ENCODE measurements at places on chromosomes 4 and X.

DNA sequence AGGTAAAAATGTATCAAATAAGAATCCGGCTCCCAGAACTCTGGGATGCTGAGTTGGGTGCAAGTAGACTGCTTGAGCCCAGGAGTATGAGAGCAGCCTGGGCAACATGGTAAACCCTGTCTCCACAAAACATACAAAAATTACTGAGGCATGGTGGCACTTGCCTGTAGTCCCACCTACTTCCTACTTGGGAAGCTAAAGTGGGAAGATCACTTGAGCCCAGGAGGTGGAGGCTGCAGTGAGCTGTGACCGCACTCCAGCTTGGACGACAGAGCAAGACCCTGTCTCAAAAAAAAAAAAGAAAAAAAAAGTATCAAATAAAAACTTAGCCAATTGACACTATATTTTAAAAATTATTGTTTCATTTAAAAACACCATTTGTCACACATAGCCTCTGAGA, 84.4 kb downstream of the FBXW7 start:
- no peak for DNase-seq

- no peak for DNase-seq
These were observed 240.1 kb upstream of the NOCT start for GRCh38 chr4:138775489-138775888.

DNA sequence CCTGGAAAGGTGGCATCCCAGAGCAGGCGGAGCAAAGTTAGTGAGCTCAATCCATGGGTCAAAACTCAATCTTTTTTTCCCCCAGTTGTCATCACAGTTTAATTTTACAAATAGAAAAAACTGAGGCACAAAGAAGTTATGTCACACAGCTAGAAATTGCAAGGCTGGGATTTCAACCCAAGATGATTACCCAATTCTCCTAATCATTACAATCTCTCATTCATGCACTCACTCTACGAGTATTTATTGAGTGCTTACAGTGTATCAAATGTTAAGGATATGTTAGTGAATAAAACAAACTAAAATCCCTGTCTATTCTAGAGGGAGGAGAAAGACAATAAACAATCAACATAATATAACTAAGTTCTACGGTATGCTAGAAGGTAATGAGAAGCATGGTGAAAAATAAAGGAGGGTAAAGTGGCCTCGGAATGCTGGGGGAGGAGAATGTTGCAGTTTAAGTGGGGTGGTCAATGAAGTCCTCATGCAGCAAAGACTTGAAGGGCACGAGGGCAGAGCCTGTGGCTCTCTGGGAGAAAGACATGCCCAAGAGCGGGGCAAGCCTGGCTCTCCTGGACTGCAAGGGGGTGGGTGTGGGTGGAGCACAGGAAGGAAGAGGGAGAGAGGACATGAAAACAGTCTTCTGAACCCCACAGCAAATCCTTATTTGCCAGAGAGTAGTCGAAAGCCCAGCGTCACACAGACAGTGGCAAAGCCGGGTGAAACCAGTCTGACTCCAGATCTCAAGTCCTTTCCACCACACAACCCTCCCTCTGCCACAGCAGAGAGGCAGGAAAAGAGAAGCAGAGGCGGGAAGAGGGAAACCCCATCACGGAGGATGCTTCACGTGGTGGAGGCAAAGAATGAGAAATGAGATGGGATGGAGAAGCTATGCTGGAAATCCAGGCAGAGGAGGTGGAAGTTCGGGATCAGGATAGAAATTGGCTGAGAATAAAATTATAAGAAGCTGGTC, 48.3 kb downstream of the RAB33B start:
- no peak for DNase-seq

DNA sequence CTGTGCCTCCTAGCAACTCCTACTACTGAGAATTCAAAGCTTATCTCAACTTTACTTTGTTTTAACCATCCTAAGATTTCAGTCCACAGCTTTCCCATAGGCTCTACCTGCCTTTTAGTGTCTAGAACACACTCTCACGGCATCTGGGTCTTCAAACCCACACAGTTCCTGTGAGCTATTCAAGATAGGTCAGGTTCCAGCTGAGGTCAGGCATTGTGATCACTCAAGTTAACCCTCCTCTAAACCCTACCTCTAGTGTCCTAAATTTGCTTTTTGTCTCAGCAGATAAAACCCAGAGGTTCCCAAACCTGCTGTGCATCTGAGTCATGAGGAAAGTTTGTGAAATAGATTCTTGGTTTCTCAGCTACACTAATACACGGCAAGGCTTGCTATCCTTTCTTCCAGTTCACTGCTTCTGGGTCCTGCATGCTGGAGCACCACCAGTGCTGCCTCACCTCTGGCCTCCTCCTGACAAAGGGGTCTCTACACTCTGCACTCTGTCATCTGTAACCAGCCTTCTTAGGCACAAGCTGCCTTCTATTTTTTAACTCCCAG, 324.6 kb upstream of the MAGEB2 start:
- no peak for DNase-seq

- DNase-seq, result peak; percentile 27
These were observed 280.5 kb downstream of the FBXW7 start for GRCh38 chr4:152255437-152255836.

DNA sequence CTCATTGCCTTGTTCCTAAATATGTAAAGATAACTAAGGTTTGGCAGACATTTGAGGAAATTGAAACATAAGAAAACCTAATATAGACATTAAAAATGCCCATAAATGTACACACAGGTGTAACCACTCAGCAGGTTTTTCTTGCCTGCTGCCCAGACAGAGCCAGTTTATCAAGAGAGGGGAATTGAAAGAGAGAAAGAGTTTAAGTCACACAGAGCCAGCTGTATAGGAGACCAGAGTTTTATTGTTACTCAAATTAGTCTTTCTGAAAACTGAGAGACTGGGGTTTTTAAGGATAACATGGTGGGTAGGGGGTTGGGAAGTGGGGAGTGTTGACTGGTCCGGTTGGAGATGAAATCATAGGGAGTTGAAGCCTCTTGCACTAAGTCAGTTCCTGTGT, 119.0 kb downstream of the CFAP299 start:
- DNase-seq, result no peak

DNA sequence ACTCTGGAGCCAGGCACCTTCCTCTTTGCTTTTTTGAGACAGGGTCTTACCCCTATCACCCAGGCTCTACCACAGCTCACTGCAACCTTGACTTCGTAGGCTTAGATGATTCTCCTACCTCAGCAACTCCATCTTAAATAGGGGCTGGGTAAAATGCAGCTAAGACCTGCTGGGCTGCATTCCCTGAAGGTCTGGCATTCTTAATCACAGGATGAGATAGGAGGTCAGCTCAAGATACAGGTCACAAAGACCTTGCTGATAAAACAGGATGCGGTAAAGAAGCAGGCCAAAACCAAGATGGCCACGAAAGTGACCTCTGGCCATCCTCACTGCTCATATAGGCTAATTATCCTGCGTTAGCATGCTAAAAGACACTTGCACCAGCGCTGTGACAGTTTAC, 770.8 kb upstream of the PRKX start:
- DNase-seq, result no peak

GRCh38 chr4:40719008-40719623, 30.6 kb upstream of the NSUN7 start:
- DNase-seq, result no peak

- DNase-seq, result no peak
These were observed 81.8 kb upstream of the TEX13A start for GRCh38 chrX:105302246-105302645.

- DNase-seq, result no peak
These were observed 23.4 kb downstream of the ARHGEF9 start for GRCh38 chrX:63761639-63762038.

GRCh38 chr4:182409271-182409670, 166.1 kb downstream of the TENM3 start:
- no peak for DNase-seq

DNA sequence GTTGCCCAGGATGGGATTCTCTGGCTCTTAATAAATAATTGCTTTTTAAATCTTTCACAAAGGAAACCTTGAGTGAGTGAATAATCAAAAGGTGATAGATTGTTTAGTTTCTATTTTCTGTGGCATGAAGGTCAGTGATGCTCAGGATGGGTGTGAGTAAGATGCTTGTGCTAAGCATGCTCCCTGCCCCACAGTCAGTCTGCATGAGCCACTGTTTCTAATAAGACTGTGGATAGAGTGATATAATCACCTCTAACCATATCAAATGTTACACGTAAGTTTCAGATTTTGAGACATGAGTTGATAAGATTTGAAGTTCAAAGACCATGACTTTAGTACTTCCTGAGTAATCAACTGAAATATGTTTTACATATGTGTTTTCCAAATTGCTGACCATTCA, 2.7 kb upstream of the GAGE10 start:
- no peak for DNase-seq

- no peak for DNase-seq
These were observed 43.9 kb downstream of the CLNK start for GRCh38 chr4:10640561-10641201.

DNA sequence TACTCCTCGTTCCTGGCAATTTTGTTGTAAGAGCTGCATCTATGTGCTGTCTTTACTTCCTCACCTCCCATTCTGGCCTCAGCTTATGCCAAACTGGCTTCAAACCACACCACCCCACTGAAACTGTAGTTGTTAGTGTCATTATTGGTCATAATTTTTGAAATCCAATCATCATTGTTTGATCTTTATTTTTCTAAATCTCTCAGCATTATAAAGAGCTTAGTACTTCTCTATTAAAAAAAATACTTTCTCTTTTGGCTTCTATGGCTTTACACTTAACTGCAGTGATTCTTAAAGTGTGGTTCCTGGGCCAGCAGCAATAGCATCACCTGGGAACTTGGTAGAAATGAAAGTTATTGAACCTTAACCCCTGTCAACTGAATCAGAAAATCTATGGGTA, 83.5 kb upstream of the GRPR start:
- DNase-seq, result no peak

DNA sequence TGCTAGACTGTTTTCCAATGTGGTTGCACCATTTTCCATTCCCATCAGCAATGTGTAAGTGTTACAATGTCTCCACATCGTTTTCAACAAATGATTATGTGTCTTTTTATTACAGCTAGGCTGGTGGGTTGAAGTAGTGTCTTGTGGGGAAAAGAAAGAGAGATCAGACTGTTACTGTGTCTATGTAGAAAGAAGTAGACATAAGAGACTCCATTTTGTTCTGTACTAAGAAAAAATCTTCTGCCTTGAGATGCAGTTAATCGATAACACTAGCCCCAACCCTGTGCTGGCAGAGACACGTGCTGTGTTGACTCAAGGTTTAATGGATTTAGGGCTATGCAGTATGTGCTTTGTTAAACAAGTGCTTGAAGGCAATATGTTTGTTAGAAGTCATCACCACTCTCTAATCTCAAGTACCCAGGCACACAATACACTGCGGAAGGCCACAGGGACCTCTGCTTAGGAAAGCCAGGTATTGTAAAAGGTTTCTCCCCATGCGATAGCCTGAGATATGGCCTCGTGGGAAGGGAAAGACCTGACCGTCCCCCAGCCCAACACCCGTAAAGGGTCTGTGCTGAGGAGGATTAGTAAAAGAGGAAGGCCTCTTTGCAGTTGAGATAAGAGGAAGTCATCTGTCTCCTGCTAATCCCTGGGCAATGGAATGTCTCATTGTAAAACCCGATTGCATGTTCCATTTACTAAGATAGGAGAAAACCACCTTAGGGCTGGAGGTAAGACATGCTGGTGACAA, 23.0 kb upstream of the UGT2B15 start:
- DNase-seq, result no peak

DNA sequence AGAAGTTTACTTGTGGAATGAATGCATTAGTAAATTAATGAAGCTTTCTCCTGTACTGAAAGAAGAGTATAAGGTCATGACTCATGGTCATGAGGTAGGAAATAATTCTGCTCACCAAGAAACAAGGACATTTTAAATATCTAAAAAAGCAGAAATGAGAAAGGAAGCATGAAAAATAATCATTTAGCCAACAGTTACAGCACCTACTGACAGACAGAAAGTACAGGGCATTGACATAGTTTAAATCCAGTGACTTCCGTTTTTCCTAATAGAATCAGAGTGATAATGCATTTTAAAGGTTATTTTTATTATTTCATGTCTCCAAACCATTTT, 30.5 kb upstream of the ACSL1 start:
- DNase-seq, result no peak

- no peak for DNase-seq
These were observed 10.2 kb downstream of the HNRNPH2 start for GRCh38 chrX:101417981-101418841.

DNA sequence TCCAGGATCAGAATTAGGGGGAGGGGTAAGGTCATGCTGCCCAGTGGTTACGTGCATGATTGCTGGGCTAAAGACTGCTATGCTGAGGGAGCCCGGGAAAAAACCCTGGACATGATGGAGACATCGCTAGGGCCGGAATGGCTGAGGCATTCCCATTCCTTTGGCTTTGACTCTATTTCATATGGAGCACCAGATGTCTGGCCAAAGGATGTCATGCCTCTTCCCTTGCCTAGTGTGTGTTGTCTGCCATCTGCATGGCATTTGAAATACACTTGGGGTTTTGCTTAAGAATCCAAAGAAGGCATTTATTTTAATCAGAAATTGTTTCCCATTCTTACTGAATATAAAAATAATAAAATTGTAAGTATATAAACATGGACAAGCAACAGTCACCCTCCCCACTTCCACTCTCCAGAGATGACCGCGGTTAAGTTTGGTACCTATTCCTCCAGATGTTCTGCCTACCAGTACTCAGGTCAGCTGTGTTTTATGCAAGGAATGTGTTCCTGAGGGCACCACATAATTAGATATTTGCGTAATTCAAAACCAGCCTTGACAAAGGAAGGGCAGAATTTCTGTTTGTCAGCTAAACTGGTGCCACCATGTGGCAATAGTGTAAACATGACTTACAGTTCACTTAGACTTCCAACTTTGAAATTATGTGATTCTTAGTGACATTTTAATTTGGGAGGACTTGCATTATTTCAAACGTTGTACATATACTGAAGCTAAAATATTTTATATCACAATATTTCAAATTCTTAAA, 105.9 kb downstream of the CT47B1 start:
- no peak for DNase-seq

GRCh38 chr4:173073939-173074500, 94.6 kb upstream of the GALNT7 start:
- no peak for DNase-seq

GRCh38 chr4:127416115-127416514, 216.6 kb upstream of the INTU start:
- no peak for DNase-seq

GRCh38 chr4:76744241-76744921, 153.6 kb downstream of the SOWAHB start:
- no peak for DNase-seq

GRCh38 chrX:136030303-136031191, 45.3 kb downstream of the SLC9A6 start:
- DNase-seq, result no peak

GRCh38 chr4:43316813-43317212, 424.3 kb downstream of the GRXCR1 start:
- no peak for DNase-seq

DNA sequence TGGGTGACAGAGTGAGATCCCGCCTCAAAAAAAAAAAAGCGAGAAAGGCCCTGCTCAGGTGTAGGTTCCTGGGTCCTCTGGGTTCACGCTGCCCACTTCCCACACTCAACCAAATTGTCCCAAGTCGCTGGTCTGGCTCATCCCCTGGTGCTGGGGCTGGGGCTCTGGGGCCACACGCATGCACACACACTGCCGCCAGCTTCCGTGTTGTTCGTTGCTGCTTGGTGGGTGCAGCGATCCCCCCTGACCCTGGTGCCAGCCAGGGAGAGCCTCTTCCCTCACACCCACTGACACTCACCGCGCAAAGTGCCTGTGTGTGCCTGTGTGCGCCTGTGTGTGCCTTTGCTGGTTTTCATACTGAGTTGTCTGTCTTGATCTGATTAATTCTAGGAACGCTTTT, 124.1 kb upstream of the NKX1-1 start:
- no peak for DNase-seq

- no peak for DNase-seq
These were observed 87.9 kb upstream of the PACRGL start for GRCh38 chr4:20612313-20612712.

GRCh38 chrX:69076088-69076487, 89.2 kb downstream of the PJA1 start:
- no peak for DNase-seq

Measured in activated CD4-positive, alpha-beta T cell treated with anti-CD3 and anti-CD28 coated beads for 1 hour (primary cell).